ENCODE measurements at places on chromosomes 3 and 15. TPM values are rescaled to one million over a fixed set of nuclear protein-coding genes. Genes with fewer than 3 reads are reported as not detected.
A peak's percentile ranks its signal among the peaks of the same experiment; 100 is the strongest.

DNA sequence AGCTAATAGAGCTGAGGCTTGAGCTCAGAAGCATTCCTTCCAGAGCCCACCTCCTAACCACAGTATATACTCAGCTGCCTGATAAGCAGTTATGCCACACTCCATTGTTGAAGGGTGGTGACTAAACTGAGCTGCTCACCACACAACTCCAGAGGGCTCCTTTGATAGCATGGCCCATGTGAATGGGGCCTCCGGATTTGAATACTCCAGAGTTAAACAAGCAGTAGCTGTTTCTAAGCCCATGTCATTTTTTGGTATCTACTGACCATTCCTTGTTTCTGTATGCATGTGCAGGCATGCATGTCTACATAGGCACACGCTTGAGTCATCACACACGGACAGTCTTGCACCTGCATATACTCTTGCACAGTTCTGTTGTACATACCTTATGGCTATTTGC is 28.9 kb downstream of the IGSF10 start:
- no peak for DNase-seq

- no peak for DNase-seq
Measured at GRCh38 chr15:92112180-92112579, 258.7 kb downstream of the SLCO3A1 start.

GRCh38 chr3:191253089-191253799 is 54.2 kb downstream of the OSTN start:
- DNase-seq, result no peak

GRCh38 chr3:181417748-181418147 is 294.0 kb upstream of the SOX2 start:
- DNase-seq, result no peak

DNA sequence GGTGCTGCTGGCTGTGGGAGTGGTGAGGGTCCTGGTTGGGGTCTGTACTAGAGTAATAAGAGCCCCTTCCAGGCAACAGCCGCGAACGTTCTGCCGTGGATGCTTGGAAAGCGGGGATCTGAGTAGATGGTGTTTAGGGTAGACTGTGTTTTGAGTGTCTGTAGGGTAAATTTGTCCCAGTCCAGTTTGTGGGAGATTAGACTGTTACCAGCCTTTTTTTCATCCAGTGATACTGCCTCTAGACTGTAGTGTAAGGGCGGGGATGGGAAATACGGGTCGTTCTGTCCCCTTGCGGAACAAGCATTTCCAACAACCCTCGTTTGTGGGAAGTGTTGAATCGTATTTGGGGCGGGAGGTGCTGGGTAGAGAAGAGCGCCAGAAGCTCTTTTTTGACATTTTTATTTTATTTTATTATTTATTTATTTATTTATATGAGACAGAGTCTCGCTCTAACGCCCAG is 424 bp downstream of the HAUS2 start:
- DNase-seq, result no peak

GRCh38 chr15:89569090-89569745 is 6.1 kb upstream of the TICRR start:
- DNase-seq, result no peak

DNA sequence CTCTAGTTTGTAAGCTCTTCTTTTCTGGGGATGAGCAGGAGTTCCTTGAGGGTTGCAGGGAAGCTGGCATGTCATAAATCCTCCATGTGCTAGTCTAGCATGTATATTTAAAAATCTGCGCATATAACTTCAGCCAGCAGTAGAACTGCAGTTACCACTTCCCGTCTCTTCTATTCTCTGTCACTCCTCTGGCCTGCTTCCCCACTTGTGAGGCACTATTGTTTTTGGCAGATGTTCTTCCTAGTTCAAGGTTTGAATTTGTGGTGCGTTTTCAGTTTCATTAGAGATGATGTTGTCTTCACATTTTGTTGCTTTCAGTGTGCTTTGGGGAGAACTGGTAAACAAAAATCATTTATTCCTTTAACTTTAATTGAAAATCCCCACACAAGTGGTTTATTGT is 169.1 kb upstream of the ZPLD1 start:
- no peak for DNase-seq

DNA sequence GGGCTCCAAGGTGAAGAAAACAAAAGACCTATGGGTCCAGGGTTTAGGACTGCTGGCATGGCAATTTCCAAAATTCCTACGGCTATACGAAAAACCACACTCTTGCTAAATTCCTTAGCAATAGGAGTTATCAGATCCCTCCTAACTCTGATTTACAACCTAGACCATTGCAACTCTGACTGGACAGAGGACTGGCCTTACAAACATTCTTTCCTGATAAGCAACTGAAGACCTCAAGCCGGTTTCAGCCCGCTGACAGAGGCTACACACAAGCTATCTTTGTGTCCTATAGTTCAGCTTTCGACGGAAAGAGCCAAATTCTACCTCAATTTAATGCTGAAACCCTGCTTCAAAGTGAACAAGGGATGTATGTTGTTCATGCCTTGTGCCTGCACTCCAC is 38.3 kb upstream of the AGBL1 start:
- DNase-seq, result no peak

GRCh38 chr3:21942328-21942727 is 191.3 kb upstream of the ZNF385D start:
- no peak for DNase-seq

DNA sequence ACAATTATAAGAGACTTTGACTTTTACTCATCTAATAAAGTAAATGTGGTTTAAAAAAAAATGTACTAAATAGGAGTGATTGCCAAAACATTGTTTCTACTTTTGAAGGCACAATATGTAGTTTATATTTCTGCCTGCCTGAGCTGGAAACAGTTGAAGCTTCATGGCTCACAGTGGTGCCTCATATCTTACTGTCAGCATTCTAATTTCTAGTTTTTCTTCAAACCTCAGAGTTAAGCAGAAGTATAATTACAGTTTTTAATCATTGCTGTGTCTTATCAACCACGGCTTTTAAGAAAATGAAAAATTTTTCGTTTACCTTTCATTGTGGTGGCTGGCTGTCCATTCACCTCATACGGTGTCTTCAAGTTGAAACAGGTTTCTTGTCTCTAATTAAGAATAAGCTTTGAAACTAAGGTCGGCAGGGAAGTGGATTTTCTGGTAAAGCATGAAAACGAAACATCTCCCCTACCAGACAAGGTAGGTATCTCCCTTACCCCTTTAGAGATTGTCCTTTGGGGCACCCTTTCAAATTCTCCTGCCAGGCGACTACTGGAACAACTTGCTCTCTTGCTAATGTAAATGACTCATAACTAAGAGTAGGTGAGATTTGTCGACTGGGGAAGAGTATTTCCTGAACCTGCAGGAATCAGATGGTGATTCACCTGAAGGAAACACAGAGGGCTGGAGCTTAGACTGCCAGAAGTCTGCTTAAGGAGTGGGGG is at the start of gene GPR87:
Gene GPR87, minus strand, starts transcription at position 554 of the 725 bp plus-strand sequence. CDS start 16,720 bp downstream, outside the sequence.
- DNase-seq, result no peak

GRCh38 chr15:39154776-39155175 is 426.1 kb upstream of the THBS1 start:
- no peak for DNase-seq

DNA sequence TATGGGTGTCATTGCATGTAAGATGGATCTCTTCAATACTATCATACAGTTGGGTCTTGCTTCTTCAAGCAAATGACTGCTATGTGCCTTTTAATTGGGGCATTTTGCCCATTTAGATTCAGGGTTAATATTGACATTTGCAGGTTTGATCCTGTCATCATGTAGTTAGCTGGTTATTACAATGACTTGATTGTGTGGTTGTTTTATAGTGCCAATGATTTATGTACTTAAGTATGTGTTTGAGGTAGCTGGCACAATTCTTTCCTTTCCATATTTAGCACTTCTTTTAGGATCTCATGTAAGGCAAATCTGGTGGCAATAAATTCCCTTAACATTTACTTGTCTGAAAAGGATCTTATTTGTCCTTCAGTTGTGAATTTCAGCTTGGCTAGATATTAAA is 267.5 kb downstream of the VGLL3 start:
- no peak for DNase-seq

- DNase-seq, result peak; percentile 10
Measured at GRCh38 chr3:180913581-180914404, 1.3 kb downstream of the FXR1 start.

GRCh38 chr3:41630708-41631107 is 331.2 kb downstream of the ULK4 start:
- no peak for DNase-seq

DNA sequence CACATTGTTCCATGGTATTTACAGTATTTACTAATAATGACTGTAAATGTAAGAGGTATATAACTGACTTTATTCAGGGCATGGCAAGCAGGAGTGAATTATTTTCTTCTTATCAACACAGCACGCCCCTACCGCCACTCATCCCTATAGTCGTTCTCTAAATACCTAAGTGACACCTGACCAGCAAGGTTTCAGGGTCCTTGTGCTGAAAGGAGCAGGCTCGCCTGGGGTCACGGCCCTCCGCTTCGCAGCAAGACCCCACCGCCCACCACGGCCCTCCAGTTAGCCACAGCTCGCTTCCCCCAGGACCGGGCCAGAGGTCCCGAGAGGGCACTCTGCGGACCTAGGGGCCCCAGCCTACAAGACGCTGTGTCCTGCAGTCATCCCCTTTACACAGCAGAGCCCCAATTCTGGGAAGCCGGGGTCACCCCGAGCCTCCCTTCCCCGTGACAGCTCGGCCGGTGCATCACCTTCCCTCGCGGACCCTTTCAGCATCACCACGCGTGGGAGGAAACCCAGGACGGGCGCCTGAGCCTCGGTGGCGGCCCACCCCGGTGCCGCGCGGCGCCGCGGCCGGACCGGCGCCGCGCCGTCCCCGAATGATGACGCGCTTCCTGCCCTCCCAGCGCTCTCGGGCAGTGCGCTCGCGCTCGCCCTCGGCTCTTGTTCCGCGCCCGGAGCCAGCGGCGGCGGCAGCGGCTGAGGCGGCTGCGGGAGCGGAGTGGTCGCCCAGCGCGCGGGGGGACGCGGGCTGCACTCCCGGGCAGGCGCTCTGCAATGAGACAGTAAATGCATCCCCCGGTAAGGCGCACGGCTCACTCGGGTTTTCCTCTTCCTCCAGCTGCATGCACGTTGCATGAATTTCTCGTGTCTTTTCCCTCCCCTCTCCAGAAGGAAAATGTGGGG is 225.1 kb upstream of the C2CD4B start:
- DNase-seq, result peak; percentile 72

DNA sequence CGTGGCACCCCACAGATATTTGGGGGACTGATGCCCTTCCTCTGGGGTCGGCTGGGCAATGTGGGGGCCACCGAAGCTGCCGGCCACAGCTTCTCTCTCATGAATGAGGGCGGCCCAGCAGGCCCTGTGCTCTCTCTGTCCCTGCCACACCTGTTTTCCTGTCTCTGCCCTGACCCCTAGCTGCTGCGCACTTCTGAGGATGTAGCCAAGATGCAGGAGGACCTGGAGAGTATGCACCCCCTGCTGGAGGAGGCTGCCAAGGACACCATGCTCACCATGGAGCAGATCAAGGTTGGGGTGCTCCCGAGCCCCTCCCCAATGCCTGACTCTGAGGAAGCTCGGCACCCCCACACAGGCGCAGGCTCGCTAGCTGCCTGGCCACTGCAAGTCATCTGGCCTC is 59.7 kb downstream of the SEMA3G start:
- no peak for DNase-seq

- DNase-seq, result no peak
Measured at GRCh38 chr3:181278468-181279238, 289.1 kb upstream of the DNAJC19 start.

- no peak for DNase-seq
Measured at GRCh38 chr3:160008961-160009360, 20.3 kb downstream of the IL12A start.

GRCh38 chr15:95937128-95937528 is 393.4 kb upstream of the NR2F2 start:
- DNase-seq, result no peak

DNA sequence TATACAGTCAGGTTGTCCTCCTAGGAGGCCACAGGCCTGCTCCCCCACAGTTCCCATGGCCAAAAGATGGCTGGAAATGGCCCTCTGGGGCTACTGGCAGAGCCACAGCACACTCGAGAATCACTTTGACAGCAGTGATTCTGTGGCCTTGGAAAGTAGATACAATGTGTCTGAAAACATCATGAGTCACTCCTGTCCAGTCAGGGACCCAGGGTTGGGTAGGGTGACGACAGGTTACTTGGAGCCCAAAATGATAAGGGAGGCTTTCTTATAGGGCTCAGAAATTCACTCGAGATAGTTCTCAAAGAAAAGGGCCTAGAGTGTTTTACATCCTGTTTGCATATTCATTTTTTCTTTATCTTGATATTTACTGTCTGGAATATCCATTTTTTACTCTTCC is 24.3 kb downstream of the MRPS25 start:
- DNase-seq, result no peak

DNA sequence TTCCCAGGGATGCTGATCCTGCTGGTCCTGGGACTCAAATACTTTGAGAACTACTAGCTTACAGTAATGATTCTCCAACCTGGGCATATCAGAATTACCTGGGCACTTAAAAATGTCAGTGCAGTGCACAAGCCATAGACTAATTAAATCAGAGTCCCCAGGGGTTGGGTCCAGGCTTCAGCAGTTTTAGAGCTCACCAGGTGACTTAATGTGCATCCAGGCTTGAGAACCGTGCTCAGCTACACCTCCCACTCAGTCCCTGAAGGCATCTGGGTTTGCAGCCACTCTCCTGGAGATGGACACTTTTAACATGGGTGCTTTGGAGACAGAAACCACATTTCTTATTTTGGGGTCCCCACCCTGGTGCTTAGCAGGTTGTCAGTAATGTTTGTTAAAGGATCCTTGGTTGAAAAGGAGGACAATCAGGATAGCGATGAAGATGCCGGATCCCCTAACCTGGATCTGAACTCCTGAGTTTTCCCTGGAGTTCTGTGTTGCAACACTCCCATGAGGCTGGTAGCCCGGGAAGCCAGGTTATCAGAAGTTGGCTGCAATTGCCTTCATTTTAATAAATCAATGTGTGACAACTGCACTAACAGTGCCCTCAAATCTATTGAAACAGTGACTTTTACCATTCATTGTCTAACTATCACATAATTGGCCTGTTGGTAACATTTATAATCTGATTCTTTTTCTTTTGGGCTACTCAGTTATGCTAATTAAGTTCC is 48.1 kb downstream of the BFSP2 start:
- DNase-seq, result no peak

COLQ gene
- polyA plus RNA-seq, result 5.2 TPM

ASB14 gene
- polyA plus RNA-seq, result 0.77 TPM

PLSCR2 gene
- 0.73 TPM for polyA plus RNA-seq

LINS1 gene
- 19.7 TPM for polyA plus RNA-seq

PLSCR4 gene
- 24.9 TPM for polyA plus RNA-seq

CILP gene
- polyA plus RNA-seq, result 3.1 TPM

STRIT1 gene
- 1.9 TPM for polyA plus RNA-seq

RARRES1 gene
- 13.3 TPM for polyA plus RNA-seq

CTXN2 gene
- 0.18 TPM for polyA plus RNA-seq

STAC gene
- 10.2 TPM for polyA plus RNA-seq

Measured in right renal pelvis (tissue), 4 donors.